ENCODE measurements at places on chromosomes 4 and X. TPM values are rescaled to one million over a fixed set of nuclear protein-coding genes. Genes with fewer than 3 reads are reported as not detected.

GRCh38 chrX:18674417-18674787 lies 2.5 kb upstream of the RS1 start:
- DNase-seq = no peak
- H3K27ac ChIP-seq = peak overlapping the region; percentile 71
- no peaks in the 10 kb centered on the region for H3K27me3 ChIP-seq
- no peaks in the 10 kb centered on the region for H3K4me1 ChIP-seq
- no peaks in the 10 kb centered on the region for H3K36me3 ChIP-seq

The MAGEB17 gene
- total RNA-seq = not detected

- H3K4me3 ChIP-seq = no peak overlapping the region
- H3K27ac ChIP-seq = no peak overlapping the region
- no peak for DNase-seq
- no peaks in the 10 kb centered on the region for H3K27me3 ChIP-seq
- H3K36me3 ChIP-seq = no peaks in the 10 kb centered on the region
Measured at GRCh38 chr4:108116423-108117168, 52.1 kb downstream of the LEF1 start.

The WAS gene
- total RNA-seq = 4.4 TPM

The TBC1D9 gene
- 22.1 TPM for total RNA-seq

DNA sequence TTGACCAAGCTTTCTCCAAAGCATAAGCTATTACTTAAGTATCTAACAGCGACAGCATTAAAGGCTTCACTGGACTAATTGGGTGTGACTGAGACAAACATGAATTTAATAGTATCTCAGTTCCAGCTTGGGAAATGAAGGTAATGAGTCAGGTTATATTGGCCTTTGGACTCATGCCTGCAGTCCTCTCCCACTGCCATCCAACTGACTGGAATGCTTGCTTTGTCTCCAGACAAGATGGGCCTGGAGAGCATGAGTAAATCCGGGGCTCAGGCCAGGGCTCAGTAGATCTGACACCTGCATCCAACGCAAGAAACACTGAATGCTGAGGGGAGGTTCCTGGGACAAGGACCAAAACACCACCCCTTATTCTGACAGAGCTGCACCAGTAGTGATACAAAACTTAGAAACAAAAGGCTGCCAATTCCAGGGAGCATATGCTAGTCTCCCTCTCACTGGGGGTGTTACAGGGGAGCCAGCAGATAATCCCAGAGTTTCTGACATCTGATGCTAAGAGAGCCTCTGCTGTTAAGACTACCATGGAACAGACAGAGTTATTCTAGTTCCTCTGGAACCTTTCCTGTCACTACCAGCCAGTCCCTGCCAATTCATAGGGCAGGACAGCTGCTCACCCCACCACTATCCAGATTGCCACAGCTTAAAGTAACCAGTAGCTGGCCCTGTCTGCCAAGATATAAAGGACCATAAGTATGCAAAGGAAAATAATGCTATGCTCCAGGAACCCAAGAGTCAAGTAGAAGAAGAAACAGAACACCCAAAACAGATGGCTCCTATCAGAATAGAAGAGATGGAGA lies 293.8 kb downstream of the IQCM start:
- H3K4me1 ChIP-seq = no peaks in the 10 kb centered on the region
- DNase-seq = no peak
- H3K27ac ChIP-seq = no peak overlapping the region
- no peaks in the 10 kb centered on the region for H3K27me3 ChIP-seq

DNA sequence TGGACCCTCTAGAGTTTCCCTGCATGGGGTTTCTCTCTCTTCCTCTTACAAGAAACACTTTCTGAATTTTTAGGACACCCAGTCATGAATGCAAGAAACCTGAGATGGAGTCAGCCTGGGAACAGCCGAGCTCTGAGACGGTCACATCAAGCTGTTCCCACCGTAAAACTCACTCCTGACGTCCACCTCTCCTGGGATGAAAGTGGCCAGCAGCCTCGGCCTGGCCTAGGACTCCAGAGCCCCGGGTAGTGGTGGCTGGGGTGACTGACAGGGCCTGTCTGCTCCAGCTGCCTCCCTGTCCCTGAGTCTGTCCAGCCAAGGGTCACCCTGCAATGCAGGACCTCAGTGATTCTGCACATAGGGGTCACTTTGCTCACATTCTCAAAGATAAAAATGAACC lies 217.8 kb downstream of the SHOX start:
- no peaks in the 10 kb centered on the region for H3K36me3 ChIP-seq
- H3K27me3 ChIP-seq = no peaks in the 10 kb centered on the region
- H3K27ac ChIP-seq = no peak overlapping the region

- no peak overlapping the region for H3K27ac ChIP-seq
- peaks cover 14% of the 10 kb centered on the region for H3K4me1 ChIP-seq
- H3K4me3 ChIP-seq = no peak overlapping the region
- H3K36me3 ChIP-seq = no peaks in the 10 kb centered on the region
- DNase-seq = no peak
- H3K27me3 ChIP-seq = no peaks in the 10 kb centered on the region
Measured at GRCh38 chr4:88528861-88529260, 5.3 kb upstream of the PYURF start.

DNA sequence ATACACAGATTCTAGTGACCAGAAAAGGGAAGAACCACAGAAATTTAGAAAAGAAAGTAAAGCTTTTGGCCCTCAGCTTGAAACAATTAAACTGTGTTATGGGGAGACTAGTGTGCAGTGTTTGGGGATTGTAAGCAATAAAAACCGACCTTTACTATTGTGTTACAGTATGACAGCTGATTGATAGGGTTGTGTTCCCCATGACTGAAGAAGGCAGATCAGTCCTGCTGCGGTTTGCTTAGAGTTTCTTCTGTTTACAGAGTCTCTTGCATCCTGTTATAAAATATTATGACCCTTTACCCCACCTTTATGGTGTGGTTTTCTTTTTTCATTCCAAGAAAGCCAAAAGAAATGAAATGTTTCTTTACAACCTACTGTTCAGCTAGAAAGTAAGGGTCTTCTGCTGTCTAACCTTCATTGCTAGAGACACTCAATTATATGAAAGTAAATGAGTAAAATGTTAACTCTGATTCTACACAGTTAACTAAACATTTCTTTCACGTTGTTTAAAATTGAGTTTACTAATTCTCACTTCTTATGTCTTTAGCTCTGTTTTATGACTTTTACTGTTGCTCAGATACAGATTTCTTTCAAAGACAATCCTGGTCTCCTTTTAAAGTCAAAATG lies 18.1 kb downstream of the CHIC1 start:
- no peak for DNase-seq
- no peaks in the 10 kb centered on the region for H3K4me1 ChIP-seq
- H3K27me3 ChIP-seq = no peaks in the 10 kb centered on the region
- no peaks in the 10 kb centered on the region for H3K36me3 ChIP-seq
- H3K4me3 ChIP-seq = no peak overlapping the region

The CHRDL1 gene
- 36.8 TPM for total RNA-seq

GRCh38 chrX:65589304-65589703 lies 54.7 kb upstream of the LAS1L start:
- peak overlapping the region; percentile 71 for H3K27ac ChIP-seq
- H3K4me3 ChIP-seq = no peak overlapping the region
- H3K36me3 ChIP-seq = no peaks in the 10 kb centered on the region
- no peaks in the 10 kb centered on the region for H3K4me1 ChIP-seq
- peak; percentile 49 for DNase-seq

The EMCN gene
- total RNA-seq = 20.1 TPM

DNA sequence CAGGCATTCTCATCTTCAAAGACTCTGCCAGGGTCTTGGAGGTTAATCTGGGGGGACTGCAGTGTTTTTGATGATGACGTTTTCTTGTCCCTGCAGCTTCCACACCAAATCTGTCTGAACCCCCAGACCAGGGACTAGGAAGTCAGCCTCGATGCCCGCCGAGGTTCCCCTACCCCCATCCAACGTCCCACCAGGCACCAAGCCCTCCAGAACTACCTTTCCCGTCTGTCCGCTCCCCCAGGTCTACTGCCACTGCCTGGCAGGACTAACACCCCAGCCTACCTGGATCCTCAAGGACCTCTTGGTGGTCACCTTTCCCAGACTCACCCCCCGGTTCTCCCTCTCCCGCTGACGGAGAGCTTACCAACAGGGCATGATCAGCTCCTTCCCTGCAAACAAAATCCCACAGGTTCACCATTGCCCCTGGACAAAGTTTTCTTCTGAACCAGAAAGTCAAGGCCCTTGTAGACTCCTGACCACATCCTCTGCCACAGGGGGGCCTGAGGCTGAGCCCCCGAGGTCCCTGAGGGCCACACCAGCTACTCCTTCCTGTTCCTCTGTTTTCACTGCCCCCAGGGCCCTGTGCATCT lies 40.9 kb downstream of the HMX1 start:
- H3K4me3 ChIP-seq = no peak overlapping the region
- no peaks in the 10 kb centered on the region for H3K36me3 ChIP-seq
- peak; percentile 75 for DNase-seq
- no peaks in the 10 kb centered on the region for H3K27me3 ChIP-seq
- H3K4me1 ChIP-seq = no peaks in the 10 kb centered on the region

- no peaks in the 10 kb centered on the region for H3K27me3 ChIP-seq
- no peaks in the 10 kb centered on the region for H3K36me3 ChIP-seq
- no peaks in the 10 kb centered on the region for H3K4me1 ChIP-seq
- H3K27ac ChIP-seq = no peak overlapping the region
Measured at GRCh38 chr4:167602157-167602556, 367.9 kb upstream of the SPOCK3 start.

- H3K4me3 ChIP-seq = no peak overlapping the region
- H3K4me1 ChIP-seq = no peaks in the 10 kb centered on the region
- no peaks in the 10 kb centered on the region for H3K36me3 ChIP-seq
- DNase-seq = no peak
Measured at GRCh38 chr4:166422475-166422874, 549.4 kb downstream of the TLL1 start.

GRCh38 chrX:48920718-48921104 lies 1.9 kb upstream of the PIM2 start:
- H3K27ac ChIP-seq = no peak overlapping the region
- H3K36me3 ChIP-seq = no peaks in the 10 kb centered on the region
- peaks cover 6% of the 10 kb centered on the region for H3K4me1 ChIP-seq
- no peak for DNase-seq
- no peak overlapping the region for H3K4me3 ChIP-seq

DNA sequence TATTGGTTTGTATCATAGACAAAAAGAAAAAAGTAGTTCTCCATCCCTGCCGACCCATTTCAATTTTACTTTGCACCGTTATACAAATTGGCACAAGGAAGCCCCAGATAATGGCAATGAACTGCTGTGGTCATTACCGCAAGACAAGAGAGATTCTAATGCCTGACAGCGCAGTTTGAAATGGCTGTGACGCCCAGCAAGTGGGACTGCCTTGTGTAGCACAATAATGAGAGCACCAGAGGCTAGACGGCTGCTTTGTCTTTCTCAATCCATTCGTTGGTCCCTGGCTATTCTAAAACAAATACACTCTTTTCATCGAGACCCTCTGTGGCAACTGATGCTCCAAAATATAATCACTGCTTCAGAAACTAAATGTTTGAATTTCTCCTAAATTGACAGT lies 192.4 kb upstream of the NEIL3 start:
- no peak overlapping the region for H3K27ac ChIP-seq
- DNase-seq = no peak
- H3K36me3 ChIP-seq = no peaks in the 10 kb centered on the region

The ZRSR2 gene
- 12.5 TPM for total RNA-seq

DNA sequence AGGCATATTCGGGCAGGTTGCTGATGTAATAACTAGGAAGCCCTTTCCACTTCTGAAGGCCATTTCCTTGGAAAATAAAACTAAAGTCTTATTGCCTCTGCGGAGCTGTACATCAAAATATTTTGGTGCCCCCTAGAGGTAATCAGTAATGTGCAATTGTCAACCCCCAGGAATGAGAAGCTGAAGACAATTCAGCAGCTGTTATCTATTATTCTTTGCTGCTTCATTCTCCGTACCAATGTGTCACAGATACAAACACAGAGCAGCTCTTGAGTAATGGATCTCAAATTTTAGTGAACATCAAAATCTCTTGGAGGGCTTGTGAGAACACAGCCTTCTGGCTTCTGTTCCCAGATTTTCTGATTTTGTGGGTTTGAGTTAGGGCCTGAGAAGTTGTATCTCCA lies 3.5 kb upstream of the SLIT2 start:
- no peak for DNase-seq
- H3K4me1 ChIP-seq = peaks cover 10% of the 10 kb centered on the region
- H3K4me3 ChIP-seq = no peak overlapping the region
- no peaks in the 10 kb centered on the region for H3K27me3 ChIP-seq
- no peaks in the 10 kb centered on the region for H3K36me3 ChIP-seq
- H3K27ac ChIP-seq = no peak overlapping the region

GRCh38 chr4:31365006-31365690 lies 645.0 kb downstream of the PCDH7 start:
- DNase-seq = no peak
- H3K4me1 ChIP-seq = no peaks in the 10 kb centered on the region
- H3K27ac ChIP-seq = no peak overlapping the region
- H3K27me3 ChIP-seq = no peaks in the 10 kb centered on the region
- no peak overlapping the region for H3K4me3 ChIP-seq
- H3K36me3 ChIP-seq = no peaks in the 10 kb centered on the region

DNA sequence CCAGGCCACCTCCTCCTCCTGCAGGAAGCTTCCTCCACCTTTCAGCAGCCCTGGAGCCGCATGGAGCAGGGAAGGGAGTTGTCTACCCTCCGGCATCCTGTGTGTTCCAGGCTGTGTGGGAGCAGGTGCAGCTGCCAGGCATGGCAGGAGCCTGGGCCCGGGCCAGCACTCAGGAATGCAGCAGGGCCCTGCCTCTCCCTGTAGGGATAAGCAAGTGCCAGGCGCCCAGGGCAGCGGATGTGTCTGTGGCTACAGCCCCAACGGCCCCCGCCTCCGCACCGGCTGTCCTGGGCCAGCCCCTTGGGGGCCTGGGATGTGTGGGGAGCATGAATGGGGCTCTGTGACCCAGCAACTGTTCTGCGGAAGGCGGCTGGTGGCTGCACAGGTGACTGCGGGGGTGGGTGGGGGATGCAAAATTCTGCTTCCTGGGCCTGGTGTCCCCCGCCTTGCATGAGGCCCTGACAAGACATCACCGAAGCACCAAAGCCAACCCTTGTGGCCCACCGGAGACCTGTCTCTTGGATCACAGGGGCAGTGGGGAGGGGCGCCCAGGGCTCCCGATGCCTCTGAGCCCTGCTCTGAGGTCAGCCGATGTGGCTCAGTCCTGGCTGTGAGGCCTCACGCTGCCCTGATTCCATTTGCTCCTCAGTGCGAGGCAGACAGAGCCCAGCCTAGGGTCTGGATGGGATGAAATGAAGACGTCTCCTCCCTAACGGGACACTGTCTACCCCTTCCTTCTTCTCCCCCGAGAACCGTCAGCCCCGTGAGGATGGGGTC lies 1.4 kb upstream of the DOK7 start:
- no peak overlapping the region for H3K27ac ChIP-seq
- no peak overlapping the region for H3K4me3 ChIP-seq
- no peaks in the 10 kb centered on the region for H3K27me3 ChIP-seq
- DNase-seq = no peak
- H3K36me3 ChIP-seq = no peaks in the 10 kb centered on the region

The MAEA gene
- 103 TPM for total RNA-seq

DNA sequence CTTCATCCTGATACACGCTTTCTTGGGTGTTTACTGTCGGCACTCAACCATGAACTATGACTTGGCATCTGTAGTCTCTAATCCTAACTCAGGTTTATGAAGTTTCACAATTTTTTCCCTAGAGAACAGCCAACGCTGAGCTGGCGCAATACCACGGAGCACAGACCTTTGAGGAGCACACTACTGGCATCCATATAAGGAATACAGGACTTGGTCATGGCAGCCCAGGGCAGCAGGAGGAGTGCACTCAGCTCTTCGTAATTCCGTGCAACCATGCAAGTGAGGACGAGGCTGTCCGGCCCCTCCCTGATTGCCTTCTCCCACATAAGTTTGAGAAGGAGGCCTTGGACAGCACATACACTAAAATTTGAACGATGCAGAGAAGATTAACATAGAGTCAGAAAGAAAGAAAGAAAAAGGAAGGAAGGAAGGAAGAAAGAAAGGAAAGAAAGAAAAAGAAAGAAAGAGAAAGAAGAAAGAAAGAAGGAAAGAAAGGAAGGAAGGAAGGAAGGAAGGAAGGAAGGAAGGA lies 41.0 kb upstream of the PDLIM5 start:
- no peak overlapping the region for H3K27ac ChIP-seq
- no peaks in the 10 kb centered on the region for H3K36me3 ChIP-seq
- H3K27me3 ChIP-seq = no peaks in the 10 kb centered on the region
- H3K4me1 ChIP-seq = peaks cover 14% of the 10 kb centered on the region
- no peak overlapping the region for H3K4me3 ChIP-seq

All from vagina (tissue), 2 donors.